Stimulated activated CD8-positive, alpha-beta memory T cell treated with anti-CD3 and anti-CD28 coated beads, Interleukin-15, amount 100 ng/mL, for 24 hours (primary cell): ENCODE measurements at places on chromosomes 7 and 10.

- no peak for DNase-seq
These were observed 84.9 kb downstream of the GPAM start for GRCh38 chr10:112098682-112099081.

DNA sequence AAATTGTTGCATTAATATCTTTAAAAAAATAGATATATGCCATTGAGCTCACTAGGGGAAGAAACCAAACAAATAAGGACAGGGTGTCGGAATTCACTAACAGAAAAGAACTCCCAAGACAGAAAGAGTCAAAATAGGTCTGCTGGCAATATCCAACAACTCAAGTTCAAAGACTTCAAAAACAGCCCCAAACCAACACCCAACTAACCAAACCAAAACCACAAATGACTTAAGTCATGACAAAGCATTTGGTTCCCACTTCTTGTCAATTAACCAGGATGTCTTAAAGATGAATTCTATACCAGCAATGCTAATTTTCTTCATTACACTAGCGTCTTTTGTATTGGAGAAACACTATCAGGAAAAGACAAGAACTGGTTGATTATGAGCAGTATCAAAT lies 249.0 kb upstream of the PLXNA4 start:
- DNase-seq: no peak

DNA sequence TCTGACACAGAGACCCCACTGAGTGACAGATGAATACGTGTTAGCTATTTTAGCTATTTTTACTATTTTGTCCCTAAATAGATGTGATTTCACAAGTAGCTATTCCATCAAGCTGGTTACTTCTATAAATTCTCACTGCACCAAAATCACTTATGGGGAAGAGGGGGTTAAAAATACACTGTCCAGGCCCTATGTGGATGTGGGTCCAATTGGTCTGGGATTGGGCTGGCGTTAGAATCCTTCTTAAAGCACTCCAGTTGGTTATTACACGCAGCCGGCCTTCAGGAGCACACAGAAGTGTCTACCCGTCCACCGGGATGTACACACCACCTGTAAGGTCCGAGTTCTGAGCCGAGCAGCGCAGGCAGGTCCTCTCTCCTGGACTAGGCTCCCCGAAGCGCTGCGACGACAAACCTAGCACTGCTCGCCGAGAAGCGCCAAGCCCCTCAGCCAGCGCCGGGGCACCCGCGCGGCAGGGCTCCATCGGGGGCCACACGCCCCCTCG lies 222.3 kb upstream of the MKLN1 start:
- DNase-seq: no peak

GRCh38 chr7:116232920-116233319 lies 22.6 kb downstream of the TES start:
- no peak for DNase-seq
